Endothelial cell (in vitro differentiated cells): ENCODE measurements at places on chromosomes 16 and 17. TPM values are rescaled to one million over a fixed set of nuclear protein-coding genes. Genes with fewer than 3 reads are reported as not detected.

DNA sequence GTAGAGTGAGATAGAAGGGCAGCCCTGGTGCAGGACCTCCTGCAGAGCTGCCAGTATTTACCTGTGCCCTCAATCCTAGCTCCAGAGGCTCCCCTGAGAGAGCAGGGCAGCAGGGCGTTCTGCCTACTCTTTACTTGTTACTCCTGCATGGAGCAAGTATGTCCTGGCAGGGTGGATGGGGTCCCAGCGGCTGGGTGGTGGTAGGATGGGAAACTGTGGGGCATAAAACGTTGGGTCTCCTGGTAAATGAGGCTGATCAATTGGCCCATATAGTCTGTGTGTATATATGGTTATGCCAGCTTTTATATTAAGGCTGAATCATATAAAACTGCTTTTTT, 192.0 kb downstream of the NTN1 start:
- H3K4me1 ChIP-seq = peaks cover 5% of the 10 kb centered on the region
- no peak for DNase-seq
- H3K27me3 ChIP-seq = peaks cover 5% of the 10 kb centered on the region
- no peak overlapping the region for H3K4me3 ChIP-seq

GRCh38 chr17:50076591-50077235, 18.4 kb upstream of the PDK2 start:
- no peaks in the 10 kb centered on the region for H3K36me3 ChIP-seq
- peaks cover 20% of the 10 kb centered on the region for H3K27me3 ChIP-seq
- no peak for DNase-seq
- H3K27ac ChIP-seq = no peak overlapping the region

Gene ENPP7
- total RNA-seq = not detected

- no peak for DNase-seq
- H3K27me3 ChIP-seq = peaks cover 2% of the 10 kb centered on the region
- no peaks in the 10 kb centered on the region for H3K4me1 ChIP-seq
- no peaks in the 10 kb centered on the region for H3K36me3 ChIP-seq
- no peak overlapping the region for H3K27ac ChIP-seq
Observed at GRCh38 chr16:67975321-67976105, 4.8 kb downstream of the DPEP3 start.

DNA sequence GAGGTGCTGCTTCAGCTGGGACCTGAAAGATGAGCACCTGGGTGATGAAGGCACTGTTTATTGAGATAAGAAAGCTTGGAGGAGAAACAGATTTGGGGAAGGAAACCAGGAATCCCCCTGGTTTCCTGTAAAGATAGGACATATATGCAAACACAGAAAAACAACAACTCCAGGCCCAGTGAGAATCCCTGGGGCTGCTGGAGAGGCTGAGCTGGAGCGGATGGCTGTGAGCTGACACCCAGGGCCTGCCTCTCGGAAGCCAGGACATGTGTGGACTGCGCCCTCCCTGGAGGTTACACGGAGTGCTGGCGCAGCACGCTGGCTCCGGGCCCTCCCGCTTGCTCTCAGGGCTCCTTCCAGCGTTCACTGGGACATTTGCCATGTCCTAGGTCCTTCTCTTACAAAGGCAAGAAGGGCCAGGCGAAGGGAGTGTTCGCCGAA, 57.5 kb downstream of the CYB5B start:
- no peaks in the 10 kb centered on the region for H3K36me3 ChIP-seq
- peak; percentile 42 for DNase-seq
- H3K4me3 ChIP-seq = peak overlapping the region; percentile 43
- peak overlapping the region; percentile 92 for H3K27ac ChIP-seq
- H3K4me1 ChIP-seq = peaks cover 35% of the 10 kb centered on the region

Gene GP1BA
- total RNA-seq = 1.3 TPM
